ENCODE measurements at places on chromosomes 5 and 9. TPM values are rescaled to one million over a fixed set of nuclear protein-coding genes. Genes with fewer than 3 reads are reported as not detected.

- H3K4me1 ChIP-seq = no peaks in the 10 kb centered on the region
- DNase-seq = no peak
- H3K36me3 ChIP-seq = no peaks in the 10 kb centered on the region
- H3K4me3 ChIP-seq = no peak overlapping the region
- H3K27me3 ChIP-seq = no peaks in the 10 kb centered on the region
Observed at GRCh38 chr9:116626762-116627161, 60.3 kb upstream of the TRIM32 start.

The FAM81B gene
- not detected for total RNA-seq

The DAB2 gene
- 5.5 TPM for total RNA-seq

DNA sequence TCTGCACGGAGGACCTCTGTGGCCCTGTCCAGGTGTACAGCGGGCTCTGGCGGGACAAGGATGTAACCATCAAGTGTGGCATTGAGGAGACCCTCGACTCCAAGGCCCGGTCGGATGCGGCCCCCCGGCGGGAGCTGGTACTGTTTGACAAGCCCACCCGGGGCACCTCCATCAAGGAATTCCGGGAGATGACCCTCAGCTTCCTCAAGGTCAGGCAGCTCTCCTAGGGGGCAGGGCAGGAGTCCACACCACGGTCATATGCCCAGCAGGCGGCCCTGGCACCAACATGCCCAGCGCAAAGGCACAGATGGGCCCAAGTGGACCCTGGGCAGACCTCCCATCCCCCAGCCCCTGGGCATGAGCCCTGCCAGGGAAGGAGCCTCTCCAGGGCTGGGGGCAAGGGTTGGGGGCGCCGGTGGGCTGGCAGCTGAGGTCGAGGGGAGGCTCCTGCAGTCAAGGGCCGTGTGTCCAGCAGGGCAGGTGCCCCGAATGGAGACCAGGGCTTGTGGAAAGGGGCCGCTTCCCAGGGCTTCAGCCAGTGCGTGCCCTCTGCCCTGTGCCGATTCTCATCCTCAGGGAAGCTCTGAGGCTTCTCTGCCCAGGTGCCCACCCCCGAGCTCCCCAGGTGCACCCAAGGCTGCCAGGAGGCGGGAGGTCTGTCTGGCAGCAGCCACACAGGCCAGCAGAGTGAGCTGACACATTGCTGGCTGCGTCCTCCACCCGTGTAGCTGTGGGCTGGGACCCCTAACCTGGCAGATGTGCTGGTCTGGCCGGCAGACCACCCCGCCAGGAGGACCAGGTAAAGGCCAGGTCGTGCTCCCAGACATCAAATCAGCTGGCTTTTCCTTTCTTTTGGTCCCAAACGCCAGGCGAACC lies 10.0 kb downstream of the DIPK1B start:
- H3K36me3 ChIP-seq = peaks cover 19% of the 10 kb centered on the region
- no peak overlapping the region for H3K4me3 ChIP-seq
- H3K27ac ChIP-seq = peak overlapping the region; percentile 52
- no peak for DNase-seq
- H3K4me1 ChIP-seq = peaks cover 48% of the 10 kb centered on the region

- H3K4me1 ChIP-seq = peaks cover 25% of the 10 kb centered on the region
- H3K36me3 ChIP-seq = no peaks in the 10 kb centered on the region
- DNase-seq = no peak
- H3K27me3 ChIP-seq = no peaks in the 10 kb centered on the region
Observed at GRCh38 chr5:171422902-171423663, 3.6 kb downstream of the FGF18 start.

DNA sequence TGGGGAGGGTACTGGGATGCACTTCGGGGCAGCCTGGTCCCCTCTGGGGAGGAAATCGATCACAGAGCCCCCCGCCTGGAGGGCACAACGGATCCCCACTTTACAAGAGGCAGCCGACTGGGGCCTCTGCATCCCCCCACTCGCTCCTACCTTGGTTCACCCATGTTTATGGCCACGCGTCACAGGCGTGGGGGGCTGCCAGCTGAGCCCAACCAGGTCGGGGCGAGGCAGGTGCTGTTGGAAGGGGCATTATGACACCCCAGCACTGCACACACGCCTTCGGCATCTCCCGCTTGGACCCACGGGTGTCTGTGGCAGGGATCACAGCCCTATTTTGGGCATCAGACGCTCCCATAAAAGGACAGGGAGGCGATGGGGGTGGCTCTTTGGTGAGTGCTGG lies 14.6 kb downstream of the SOHLH1 start:
- no peaks in the 10 kb centered on the region for H3K27me3 ChIP-seq
- no peak for DNase-seq
- no peaks in the 10 kb centered on the region for H3K36me3 ChIP-seq

- peaks cover 12% of the 10 kb centered on the region for H3K36me3 ChIP-seq
- H3K4me3 ChIP-seq = no peak overlapping the region
- H3K4me1 ChIP-seq = peaks cover 22% of the 10 kb centered on the region
- no peak for DNase-seq
Observed at GRCh38 chr5:1319436-1320256, 24.8 kb upstream of the TERT start.

The CDH10 gene
- total RNA-seq = not detected

The RGS7BP gene
- total RNA-seq = not detected
